ENCODE measurements at places on chromosomes 7 and 10.

GRCh38 chr10:119211625-119212441 lies 4.5 kb downstream of the GRK5 start:
- DNase-seq, result no peak

- DNase-seq, result no peak
Measured at GRCh38 chr7:122686360-122686878, 12.5 kb downstream of the RNF133 start.

DNA sequence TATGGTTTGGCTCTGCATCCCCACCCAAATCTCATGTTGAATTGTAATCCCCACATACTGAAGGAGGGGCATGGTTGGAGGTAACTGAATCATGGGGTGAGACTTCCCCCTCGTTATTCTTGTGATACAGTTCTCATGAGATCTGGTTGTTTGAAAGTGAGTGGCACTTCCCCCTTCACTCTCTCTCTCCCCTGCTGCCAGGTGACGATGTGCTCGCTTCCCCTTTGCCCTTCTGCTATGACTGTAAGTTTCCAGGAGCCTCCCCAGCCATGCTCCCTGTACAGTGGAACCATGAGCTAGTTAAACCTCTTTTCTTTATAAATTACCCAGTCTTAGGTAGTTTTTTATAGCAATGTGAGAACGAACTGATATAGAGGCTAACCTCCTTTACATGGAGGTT lies 16.6 kb downstream of the PLPP4 start:
- DNase-seq, result no peak

DNA sequence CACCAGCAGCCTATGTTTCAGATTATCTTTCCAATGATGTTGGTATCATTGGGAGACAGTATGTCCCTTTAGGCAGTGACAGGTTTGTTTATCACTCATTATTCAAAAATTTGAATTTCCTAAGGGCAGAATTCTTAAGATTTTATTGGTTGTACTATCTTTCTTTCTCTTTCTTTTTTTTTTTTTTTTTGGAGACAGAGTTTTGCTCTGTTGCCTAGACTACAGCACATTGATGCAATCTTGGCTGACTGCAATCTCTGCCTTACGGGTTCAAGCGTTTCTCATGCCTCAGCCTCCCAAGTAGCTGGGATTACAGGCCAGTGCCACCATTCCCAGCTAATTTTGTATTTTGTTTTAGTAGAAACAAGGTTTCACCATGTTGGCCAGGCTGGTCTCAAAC lies 111.2 kb downstream of the PON1 start:
- no peak for DNase-seq

GRCh38 chr7:123823898-123824753 lies 20.8 kb upstream of the HYAL4 start:
- DNase-seq, result no peak

- DNase-seq, result no peak
Measured at GRCh38 chr10:80447436-80448190, 6.5 kb upstream of the TSPAN14 start.

DNA sequence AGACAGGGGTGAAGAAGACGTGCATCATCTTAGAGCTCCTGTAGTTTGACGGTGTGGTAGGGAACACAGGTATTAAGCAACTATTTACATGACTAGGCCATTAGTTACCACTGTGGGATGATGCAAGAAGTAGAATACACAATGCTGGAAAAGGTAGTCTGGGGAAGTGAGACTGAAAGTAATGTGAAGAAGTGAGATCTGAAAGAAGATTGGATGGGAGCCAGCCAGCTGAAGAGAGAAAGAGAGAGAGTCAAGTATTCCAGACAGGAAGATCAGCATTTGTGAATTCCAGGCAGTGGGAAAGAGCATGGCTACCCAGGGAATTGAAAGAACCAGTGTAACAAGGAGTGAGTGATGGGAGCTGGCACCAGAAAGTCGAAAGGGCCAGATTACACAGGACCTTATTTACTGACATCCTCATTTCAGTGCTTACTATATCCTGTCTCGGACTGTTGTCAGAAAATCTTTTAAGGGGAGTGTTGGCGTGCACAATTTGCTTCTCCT lies 4.0 kb upstream of the CFAP58 start:
- no peak for DNase-seq

DNA sequence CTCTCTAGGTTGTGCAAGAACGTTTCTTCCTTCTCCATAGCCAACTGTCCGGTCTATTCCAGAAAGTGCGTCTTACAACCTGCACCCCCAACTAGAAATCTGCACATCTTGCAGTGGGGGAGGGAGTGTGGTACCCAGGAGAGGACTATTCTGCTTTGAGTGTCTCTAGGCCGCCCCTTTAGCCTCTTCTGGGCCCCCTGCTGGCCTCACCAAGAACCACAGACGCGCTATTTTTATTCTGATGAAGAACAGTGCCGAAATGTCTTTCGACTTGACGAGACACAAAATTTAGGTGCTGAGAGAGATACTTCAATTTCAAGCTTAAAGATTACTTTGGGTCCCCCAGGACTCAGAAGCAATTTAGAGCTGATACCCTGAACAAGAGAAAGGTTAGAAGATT lies 1.0 kb downstream of the CNPY1 start:
- DNase-seq, result no peak

- DNase-seq, result no peak
Measured at GRCh38 chr10:100382553-100382952, 35.5 kb downstream of the SCD start.

Measured in cortex of kidney (tissue), 1 donor.